ENCODE measurements at places on chromosomes 13 and 19.

DNA sequence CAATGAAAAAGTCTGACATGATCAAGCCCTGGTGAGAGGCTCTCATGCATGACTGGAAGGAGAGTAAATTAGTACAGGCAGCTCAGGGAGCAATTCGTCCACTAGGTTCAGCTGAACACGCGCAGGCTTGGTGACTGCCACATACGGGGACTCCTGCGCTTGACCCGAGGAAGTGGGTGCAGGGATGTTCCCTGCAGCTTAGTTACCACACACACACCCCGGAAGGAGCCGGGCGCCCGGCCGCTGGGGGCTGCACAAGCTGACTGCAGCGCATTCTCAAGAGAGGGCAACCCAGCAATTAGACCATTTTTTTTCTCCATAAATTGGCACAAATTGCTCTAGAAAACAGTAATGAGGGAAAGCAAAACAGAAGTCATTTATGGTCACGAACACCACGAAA is 23.0 kb upstream of the MIER2 start:
- no peak for DNase-seq

DNA sequence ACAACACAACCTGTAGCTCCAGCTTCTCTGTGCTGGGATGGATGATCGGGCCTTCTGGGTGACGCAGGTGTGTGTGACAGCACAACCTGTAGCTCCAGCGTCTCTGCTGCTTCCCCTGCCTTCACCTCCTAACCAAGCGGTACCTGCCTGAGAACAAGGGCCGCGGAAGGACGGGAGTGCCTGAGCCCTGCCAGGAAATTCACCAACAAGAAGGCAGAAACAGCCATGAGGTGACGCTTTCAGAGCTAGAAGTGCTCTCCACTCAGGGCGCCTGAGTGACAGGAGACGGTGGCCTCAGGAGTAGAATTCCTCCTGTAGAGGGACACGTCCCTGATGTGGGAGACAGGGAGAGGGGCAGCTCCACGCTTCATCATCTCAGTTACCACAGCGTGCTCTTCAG is 17.4 kb downstream of the ZNF331 start:
- no peak for DNase-seq

DNA sequence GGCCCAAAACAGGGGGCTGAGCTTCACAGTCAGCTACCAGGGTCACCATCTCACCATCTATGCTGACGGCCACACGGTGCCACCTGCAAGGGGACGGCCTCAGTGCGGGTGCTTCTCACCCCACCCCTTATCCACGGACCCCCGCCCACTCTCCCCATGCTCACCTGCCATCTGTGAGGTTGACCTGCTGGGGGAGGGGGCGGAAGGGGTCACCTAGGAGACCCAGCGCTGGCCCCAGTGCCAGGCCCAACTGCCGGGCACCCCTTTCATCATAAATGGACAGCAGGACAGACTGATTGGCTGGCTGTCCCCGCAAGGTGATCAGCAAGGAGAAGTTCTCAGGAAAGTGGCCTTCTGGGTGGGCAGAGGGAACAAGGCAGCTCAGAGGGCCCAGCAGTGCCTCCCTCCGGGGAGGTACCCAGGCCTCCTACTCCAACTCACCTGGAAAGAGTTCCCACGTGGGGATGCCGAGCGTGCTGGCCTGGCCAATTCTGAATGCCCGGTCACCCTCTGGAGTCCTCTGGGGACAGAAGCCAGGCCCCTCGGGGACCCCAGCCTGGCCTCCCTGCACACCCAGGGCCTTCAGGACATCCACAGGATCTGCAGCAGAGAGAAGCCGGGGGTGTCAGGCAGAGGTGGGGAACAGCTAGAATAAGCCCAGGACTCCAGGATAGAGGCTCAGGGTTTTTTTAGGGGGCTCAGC is 4.5 kb downstream of the COL5A3 start:
- DNase-seq = no peak

GRCh38 chr13:23554000-23554399 is 16.2 kb upstream of the TNFRSF19 start:
- DNase-seq = no peak

DNA sequence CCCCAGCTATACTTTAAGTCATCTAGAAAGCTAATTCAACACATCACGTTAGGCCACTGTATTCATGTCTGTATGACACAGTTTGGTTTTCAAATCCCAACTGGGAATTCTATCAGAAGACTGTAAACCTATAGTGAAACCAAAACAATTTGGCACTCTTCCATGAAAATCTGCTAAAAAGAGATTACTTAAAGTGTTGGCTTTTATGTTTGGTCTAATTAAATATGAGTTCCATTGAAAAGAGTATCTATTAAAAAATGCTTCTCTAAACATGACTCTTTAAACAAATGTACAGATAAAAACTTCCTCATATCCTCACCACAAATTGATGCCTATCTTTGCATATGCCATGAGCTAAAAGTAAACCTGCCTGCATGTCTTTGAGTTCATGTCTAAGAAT is 25.4 kb downstream of the PCDH9 start:
- DNase-seq = no peak

DNA sequence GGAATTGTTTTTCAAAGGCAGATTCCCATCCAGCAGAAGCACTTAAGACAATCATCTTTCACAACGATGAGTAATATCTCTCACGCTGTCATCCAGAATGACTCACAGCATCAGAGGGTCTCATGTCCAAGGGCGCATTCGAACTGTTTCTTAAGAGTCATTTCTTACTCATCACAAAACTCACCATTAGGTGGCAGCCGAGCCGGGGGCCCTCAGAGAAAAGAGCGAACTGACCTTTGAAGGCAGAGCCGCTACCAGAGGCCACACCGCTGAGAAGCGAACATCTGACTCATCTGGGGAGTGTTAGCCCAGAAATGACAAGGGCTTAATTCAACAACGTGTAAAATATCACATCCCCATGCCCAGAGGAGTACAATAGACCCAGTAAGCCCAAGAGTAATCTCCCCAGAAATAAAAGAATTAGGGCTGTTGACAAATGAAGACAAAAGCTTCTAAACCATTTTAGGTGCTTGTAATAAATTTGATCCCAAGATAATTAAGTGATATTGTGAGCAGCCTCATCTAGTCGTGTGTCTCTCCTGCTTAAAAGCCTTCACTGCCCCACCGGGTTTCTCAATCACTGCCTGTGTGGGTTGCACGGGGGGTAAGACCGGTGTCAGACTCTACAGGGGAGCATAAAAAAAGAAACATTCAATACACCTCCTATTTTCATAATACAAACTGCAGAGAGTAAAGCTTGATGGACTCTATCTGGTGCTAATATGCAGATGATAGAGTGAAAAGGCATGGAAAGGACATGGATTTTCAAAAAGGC is 96.2 kb downstream of the CYSLTR2 start:
- DNase-seq = peak; percentile 35

GRCh38 chr13:39202746-39203145 is 164.5 kb downstream of the NHLRC3 start:
- no peak for DNase-seq

DNA sequence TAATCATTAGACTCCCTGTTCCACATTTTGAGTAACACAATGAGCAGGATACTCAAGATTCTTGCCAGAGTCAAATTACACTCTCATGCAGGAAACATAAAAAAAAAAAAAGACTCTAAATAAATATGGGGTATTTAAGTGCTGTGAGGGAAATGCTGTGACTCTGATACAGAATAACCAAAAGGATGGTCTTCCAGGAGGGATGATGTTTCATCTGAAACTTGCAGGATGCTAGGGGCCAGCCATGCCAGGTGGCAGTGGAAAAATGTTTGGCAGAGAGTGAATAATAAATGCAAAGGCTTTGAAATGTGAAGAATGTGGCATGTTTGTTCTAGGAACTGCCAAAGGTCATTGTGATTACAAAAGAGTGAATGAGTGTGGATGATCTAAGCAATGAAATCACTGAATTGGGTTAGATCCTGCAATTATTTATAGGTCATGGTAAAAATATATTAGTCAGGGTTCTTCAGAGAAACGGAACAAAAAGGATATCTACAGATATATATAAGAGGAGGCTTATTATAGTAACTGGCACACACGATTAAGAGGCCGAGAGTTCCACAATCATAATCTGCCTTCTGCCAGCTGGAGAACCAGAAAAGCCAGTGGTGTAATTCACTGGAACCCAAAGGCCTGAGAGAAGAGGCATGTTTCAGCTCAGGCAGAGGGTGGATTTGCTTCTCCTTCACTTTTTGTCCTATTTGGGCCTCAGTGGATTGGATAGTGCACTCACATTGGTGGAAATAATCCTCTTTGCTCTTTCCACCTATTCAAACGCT is 1832.8 kb upstream of the MIR17HG start:
- DNase-seq = no peak

GRCh38 chr19:56356944-56357343 is 36.4 kb downstream of the ZNF582 start:
- no peak for DNase-seq

GRCh38 chr19:41546386-41546789 is 29.6 kb upstream of the CEACAM21 start:
- DNase-seq = no peak

- DNase-seq = no peak
Observed at GRCh38 chr19:18710996-18711751, 27.7 kb downstream of the CRTC1 start.

- no peak for DNase-seq
Observed at GRCh38 chr13:112943309-112944125, 25.5 kb upstream of the MCF2L start.

GRCh38 chr19:28028881-28029444 is 1184.0 kb downstream of the UQCRFS1 start:
- no peak for DNase-seq

DNA sequence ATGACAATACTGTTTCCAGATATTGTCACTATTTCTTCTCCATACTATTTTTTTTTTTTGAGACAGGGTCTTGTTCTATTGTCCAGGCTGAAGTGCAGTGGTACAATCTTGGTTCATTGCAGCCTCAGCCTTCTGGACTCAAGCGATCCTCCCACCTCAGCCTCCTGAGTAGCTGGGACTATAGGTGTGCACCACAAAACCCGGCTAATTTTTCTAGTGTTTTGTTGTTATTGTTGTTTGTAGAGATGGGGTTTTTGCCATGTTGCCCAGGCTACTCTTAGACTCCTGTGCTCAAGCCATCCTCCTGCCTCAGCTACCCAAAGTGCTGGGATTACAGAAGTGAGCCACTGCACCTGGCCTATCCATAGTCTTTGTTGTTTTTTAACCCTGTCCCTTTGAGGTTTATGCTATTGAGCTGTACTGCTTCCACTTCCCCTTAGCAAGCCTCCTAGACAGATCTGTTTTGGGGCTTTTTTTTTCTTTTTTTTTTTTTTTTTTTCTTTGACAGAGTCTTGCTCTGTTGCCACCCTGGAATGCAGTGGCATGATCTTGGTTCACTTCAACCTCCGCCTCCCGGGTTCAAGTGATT is 27.6 kb upstream of the MAP3K10 start:
- DNase-seq = no peak

DNA sequence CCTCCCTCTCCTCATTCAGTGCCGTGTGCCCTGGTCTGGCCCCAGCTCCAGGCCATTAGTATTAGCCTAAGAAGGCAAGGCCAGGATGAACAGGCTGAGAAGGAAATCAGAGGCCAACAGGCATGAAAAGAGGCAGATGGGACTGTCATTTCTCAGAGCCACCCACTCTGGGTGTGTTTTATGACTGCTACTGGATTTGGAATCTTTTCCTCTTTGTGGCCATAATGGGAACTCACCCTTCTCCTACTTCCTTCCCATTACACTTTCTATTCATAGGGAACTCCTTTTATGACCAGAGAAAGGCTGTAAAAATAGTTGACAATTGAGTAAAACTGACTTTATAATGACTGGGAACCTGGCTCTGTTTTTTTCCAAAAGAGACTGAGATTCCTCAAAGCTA is 17.7 kb downstream of the CEACAM8 start:
- DNase-seq = no peak

DNA sequence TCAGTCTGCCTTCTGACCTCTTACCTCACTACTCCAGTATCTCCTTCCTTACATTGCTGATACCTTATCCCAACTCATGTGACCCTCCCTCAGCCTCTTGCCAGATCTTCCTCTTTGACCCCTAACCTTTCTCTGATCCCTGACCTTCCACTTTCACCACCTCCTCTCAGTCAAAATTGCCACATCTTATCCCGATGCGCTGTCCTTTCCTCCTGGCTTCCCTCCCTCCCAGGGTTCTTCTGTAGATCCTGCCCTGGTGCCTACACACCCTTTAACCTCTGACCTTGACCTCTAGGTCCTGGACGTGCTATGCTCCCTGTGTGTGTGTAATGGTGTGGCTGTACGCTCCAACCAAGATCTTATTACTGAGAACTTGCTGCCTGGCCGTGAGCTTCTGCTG is 23.7 kb downstream of the RYR1 start:
- no peak for DNase-seq

DNA sequence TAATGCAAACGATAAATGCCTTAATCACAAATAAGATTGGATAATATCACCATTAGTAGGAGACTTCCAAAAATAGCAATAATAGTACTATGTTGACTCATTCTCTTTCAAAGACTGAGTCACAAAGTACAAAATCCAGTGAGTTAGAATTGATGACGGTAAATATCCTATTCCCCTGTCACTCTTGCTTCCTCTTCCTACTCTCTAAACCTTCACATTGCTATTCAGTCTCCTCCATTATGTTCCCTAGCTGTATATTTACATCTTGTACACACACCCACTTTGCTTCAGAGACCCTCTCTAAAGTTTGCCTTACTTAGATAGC is 26.3 kb upstream of the INTS6 start:
- DNase-seq = no peak

DNA sequence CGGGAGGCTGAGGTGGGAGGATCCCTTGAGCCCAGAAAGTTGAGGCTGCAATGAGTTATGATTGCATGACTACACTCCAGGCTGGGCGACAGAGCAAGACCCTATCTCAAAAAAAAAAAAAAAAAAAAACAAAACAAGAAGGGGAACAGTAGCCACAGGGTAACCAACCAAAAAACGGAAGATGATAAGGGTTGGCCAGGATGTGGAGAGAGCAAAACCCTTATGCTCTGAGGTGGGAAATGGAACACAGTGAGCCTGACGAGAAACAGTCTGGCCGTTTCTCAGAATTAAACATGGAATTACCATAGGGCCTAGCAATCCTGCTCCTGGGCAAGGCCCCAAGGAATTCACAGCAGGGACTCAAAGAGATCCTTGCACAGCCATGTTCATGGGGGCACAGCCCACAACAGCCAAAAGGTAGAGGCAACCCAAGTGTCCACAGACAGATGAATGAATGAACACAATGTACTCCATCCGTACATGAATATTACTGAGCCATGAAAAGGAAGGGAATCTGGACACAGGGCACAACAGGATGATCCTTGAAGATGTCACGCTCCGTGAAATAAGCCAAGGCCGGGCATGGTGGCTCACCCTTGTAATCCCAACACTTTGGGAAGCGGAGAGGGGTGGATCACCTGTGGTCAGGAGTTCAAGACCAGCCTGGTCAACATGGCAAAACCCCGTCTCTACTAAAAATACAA is 11.3 kb downstream of the NMRK2 start:
- no peak for DNase-seq

GRCh38 chr19:56840451-56841192 is at the start of the genes PEG3 and ZIM2:
Gene PEG3, minus strand, starts transcription at chr19:56840726. Its CDS starts 16,071 bp downstream, at chr19:56824655.
Gene ZIM2, minus strand, starts transcription at chr19:56840726. Its CDS starts 16,449 bp downstream, at chr19:56824277.
- peak; percentile 62 for DNase-seq

DNA sequence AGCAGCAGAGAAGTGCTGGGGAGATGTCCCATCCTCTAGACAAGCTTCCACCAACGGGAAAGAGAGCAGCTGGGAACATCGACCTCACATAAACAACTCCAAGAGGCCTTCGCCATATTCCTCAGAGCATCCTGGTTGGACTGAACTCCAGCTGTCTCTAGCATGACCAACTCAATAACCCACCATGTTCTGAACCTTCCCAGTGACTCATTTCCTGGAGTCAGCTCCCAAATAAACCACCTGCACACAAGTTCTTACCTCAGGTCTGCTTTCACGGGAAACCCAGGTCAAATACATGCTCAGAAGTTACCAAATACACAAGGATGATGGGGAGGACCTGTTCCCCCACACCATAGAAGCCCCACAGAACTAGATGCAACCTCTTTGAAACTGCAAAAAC is 878.5 kb downstream of the UQCRFS1 start:
- DNase-seq = no peak

GRCh38 chr13:98823442-98823841 is 71.0 kb upstream of the SLC15A1 start:
- no peak for DNase-seq
